Immature natural killer cell (primary cell): ENCODE measurements at places on chromosomes 2 and 18. TPM values are rescaled to one million over a fixed set of nuclear protein-coding genes. Genes with fewer than 3 reads are reported as not detected.

DNA sequence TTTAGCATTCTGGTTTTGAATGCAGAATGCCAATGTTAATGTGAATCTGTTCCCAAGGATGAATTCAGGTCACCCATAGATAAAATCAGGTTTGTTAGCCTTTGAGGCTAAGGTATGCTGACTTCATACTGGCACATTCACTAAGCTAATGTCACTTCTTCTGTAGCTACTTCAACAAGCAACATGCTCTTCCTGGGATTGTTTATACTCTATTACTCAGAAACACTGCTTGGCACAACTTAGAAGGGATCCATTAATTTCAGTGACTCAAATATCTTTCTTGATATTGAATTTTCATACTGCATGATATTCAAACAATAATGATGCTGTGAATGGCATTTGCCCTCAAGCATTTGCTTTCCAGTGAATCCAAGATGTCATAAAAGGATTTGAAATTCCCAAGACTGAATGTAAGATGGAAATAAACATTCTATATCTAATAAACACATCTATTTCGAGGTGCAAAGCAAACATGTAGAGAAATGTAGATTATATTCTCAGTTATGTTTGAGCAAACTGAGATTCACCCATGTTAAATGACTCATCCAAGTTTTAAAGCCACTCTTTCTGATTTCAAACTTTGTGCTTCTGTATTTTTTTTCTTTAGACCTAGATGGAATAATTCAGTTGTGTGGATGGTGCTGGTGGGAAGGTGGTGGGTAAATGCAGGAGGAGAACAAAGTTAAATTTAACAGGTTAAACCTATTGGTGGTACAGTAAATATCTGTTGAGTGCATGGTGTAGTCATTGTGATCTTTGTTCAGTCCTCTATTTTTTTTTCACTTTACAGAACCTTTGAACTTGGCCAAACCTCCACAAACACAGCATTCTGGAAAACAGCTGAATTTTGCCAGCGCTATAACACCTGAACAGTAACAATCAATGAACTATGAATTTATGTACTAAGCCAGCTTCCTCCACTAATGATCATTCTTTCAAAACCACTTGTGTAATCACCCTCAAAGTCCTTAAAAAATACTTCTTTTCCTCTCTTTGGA, 162.1 kb upstream of the XIRP2 start:
- DNase-seq = no peak

DNA sequence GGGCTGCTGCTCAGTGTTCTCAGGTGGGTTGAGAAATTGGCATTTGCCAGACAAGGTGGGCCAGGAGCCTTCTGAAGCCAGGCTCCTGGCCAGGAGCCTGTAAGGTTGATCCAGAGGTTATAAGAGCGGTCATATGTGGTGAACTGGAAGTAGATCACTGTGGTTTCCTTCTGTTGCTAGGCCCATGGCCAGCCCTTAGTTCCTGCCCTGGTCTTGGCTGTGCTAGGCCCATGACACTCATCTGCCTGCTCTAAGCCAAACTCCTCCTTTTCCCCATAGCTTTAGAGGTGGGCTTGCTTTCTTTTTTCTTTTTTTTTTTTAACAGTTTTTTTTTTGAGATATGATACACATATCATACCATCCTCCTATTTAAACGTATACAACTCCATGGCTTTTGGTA, 5.0 kb upstream of the MGAT5 start:
- DNase-seq = no peak

- no peak for DNase-seq
These were observed 108.4 kb downstream of the IRS1 start for GRCh38 chr2:226691255-226691654.

Gene FBXO15
- polyA plus RNA-seq = not detected

Gene SLC14A1
- 5.1 TPM for polyA plus RNA-seq
